ENCODE measurements at places on chromosomes 2 and 18.

- peak; percentile 11 for DNase-seq
Observed at GRCh38 chr2:147033044-147033443, 811.8 kb upstream of the ACVR2A start.

GRCh38 chr2:17263570-17263968, 254.7 kb downstream of the RAD51AP2 start:
- no peak for DNase-seq

GRCh38 chr2:52632543-52632942, 1135.1 kb upstream of the CHAC2 start:
- no peak for DNase-seq

DNA sequence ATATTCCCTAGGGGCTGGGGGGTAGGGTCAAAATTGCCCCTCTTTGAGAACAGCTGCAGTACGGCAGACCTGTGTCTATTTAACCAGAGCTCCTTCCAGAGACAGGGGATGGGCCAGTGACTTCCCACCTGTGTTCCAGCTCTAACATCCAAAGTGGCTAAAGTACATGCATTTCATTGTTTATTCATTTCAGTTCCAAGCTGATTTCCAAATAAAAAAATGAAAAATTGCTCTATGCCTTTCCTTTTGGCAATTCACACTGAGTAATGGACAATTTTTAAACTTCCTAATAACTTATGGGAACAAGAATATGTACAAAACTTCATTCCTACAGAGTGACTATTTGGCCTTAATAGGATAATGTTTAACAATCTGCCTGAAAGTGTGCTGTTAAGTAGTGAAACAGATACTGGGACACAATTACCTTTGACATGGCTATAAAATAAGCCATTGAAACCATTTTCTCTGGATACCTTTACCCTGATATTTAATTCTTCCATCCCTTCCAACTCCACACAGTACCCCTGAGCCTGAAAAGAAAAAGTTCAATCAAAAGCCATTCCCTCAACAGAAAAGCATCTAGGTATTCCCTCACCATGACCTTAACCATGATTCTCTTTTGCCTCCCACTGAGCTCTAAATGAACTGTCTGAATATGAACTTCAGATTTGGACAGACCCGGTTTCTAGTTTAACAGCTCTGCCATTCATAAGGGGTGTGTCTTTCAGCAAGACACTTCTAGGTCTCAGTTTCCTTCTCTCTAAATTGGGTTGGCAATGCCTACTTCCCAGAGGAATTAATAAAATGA, 73.1 kb downstream of the RDH14 start:
- DNase-seq = no peak

DNA sequence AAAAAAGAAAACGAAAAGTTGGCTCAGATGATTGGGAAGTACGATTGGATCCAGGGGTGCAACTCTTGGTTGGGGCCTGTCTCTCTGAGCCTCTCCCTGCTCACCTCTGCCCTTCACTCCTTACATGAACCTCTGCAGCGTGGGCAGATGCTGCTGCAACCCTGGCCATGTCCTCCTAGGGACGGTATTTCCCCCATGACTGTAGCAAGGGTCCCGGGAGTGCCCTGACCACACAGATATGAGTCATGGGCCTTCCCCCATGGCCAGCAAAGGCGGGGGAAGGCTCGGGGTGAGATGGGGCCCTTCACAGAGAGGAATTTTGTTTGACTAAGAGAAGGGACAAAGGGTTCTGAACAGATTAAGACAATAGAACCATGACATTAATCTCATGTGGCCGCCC, 129.0 kb downstream of the NCK2 start:
- DNase-seq = no peak

DNA sequence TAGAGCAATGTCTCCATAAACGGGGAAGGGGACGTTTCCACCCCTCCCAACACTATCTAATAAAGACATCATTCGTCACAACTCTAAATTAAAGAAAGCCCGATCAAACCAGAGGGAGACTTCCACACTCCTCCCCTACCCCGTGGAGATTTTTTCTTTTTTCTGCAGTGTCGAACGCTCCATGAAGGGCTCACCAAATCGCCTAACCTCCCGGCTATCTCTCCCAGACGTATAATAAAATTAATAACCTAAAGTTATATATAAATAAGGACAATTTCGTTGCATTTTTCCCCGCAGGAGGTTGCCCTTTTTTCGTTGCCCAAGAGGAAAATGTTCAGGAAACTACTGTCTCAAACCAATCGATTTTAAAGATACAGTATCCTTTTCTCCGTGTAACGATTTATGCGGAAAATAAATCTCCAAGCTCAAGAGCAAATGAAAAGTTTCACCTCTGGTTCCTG, 2.4 kb downstream of the EVX2 start:
- DNase-seq = no peak

DNA sequence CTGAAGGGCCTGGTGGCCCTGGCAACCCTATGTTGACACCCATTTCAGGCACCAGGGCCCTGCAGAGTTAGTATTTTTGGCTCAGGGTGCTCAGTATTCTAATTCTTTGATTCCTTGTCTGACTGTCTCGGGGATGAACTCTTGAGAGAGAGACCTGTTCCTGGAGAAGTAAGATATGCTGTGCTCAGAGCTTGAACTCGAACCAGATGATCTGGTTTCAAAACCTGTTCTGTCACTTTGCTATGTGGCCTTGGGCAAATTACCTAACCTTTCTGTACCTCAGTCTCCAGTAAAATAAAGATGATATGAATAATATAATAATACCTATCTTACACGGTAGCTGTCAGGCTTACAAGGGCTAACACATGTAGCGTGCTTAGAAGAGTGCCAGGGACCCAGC, 294.2 kb downstream of the DYSF start:
- DNase-seq = no peak

DNA sequence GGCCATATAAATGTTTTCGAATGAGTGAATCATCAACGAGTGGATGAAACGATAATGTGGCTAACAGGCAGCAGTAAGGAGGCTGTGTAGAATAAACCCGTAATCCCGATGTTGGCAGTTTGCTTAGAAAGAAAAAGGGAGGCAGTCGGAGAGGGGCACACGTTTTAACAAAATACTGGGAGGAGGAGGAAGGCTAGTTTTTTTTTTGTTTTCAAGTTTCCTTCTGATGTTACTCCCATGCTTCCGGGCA, 476 bp upstream of the MSH2 start:
- DNase-seq = no peak
